ENCODE measurements at places on chromosomes 11 and 22.

DNA sequence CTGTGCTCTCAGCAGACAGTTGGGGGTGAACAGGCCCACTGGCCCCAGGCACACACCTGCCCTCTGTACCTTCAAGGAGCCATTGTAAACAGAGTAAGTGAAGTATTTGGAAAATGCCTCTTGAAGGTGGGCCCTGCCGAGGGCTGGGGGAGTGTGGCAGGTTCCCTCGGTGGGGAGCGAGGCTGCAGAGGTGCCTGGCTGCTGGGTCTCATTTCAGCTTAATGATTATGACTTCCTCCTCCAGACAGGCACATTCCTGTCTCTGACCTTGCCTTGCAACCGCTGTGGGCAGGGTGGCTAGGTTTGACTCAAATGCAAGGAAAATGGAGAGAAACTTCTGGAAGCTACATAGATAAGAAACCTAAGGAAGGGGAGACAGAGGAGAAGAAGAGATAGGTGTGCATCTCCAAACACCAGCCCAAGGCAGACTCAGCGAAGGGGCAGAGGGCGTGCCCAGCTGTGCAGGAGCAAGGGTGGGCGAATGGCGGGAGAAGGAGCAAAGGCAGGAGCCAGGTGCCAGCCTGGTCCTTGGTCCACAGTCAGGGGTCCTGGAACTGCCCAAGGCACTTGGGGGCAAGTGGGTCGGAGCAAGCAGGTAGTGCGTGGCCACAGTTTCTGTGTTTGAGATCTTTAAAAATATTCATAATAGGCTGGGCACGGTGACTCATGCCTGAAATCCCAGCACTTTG is 14.0 kb downstream of the GRAMD4 start:
- DNase-seq: no peak

GRCh38 chr22:50146439-50147238 is 23.9 kb upstream of the PANX2 start:
- DNase-seq: peak; percentile 11

GRCh38 chr22:25908212-25908611 is 166.2 kb downstream of the MYO18B start:
- no peak for DNase-seq

DNA sequence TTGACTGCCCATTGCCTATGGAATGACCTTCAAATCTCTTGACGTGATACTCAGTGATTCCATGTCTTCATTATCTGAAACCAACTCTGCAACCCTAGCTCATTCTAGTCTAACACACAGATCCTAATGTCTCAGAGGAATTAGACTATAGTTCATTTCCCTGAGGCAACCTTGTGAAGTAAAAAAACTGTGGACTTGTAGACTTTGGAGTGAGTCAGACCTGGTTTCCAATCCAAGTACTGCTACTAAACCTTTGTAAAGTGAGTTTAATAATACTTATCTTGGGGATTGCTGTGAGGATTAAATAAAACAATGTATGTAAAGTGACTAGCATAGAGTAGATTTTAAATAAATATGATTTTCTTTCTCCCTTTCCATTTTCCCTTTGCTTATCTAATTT is 226.1 kb downstream of the BLID start:
- DNase-seq: no peak

DNA sequence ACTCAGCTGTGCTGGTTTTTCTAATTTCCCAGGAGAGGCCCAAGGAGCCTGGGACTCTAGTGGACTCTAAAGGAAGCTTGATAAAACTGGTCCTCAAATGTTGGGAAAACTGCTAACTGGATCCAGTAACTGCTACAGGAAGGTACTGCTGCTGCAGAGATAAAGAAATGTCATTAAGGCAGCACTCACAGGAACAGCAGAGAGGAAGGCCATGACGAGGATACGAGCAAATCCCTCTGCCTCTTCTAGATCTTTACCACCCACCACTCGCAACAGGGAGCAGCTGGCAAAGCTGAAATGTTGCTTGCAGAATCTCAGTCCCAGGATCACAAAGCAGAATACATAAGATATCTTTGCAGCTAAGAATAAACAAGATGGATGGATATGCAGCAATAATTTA is 23.5 kb downstream of the TTC28 start:
- no peak for DNase-seq

DNA sequence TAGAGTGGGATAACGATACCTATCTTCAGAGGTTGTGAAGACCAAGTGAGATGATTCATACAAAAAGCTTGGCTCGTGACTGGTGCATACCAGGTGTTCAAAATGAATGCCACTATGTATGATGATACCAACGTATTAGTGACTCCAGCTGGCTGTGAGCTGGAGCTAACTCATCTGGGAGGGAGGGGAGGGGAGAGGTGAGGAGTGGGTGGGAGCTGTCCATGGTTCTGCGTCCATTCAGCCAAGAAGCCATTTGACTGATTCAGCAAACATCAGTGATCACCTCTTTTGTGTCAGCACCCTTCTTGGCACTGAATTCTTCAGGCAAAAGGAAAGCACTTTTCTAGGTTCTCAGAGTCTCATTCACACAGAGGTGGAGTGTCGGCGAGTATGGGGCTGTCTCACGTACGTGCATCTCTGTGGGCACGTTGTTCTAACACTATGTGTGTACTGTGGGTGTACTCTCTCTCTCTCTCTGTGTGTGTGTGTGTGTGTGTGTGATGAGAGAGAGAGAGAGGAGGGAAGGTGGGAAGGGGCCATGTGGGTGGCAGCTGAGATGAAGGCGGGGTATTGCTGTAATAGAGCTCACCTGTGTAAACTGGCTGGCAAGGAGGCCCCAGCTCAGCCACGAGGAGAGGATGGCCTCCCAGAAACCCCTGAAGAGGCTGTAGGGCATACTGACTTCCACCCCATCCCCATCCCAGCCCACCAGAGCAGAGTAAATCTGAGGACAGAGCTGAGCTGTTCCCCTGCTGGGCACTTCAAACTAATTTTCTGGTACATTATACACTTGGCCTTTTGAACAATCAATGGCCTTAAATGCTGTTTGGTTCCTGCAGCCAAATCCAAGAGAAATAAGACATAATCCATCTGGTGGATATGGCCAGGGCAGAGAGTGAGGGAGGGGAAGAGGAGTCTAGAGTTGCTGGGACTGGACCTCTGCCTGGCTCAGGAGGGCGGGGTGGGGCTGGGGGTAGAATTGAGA is 96.1 kb upstream of the THY1 start:
- no peak for DNase-seq
